ENCODE measurements at places on chromosomes 3 and 15. TPM values are rescaled to one million over a fixed set of nuclear protein-coding genes. Genes with fewer than 3 reads are reported as not detected.

The SLC28A1 gene
- 27.8 TPM for polyA plus RNA-seq

DNA sequence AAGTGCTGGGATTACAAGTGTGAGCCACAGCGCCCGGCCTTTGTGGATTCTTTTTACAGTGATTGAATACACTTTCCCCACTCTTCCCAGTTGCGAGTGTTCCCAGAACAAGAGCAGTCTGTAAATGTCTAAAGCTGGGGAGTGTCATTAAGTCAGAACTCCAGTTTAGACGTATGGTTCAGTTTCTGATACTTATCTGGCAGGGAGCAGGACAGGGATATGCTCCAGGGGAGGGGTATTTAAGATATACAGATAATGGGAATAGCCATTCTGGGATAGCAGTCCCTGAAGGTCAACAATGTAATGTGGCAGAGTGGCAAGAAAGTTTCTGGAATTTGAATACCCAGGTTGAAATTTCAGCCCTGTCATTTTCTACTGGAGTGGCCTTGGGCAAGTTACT is 164.1 kb downstream of the SSR3 start:
- H3K27ac ChIP-seq: no peak overlapping the region
- no peak for DNase-seq
- H3K36me3 ChIP-seq: no peaks in the 10 kb centered on the region
- H3K27me3 ChIP-seq: no peaks in the 10 kb centered on the region
- no peaks in the 10 kb centered on the region for H3K4me1 ChIP-seq
- no peak overlapping the region for H3K4me3 ChIP-seq

GRCh38 chr15:37097144-37097919 is 3.0 kb downstream of the MEIS2 start:
- no peak for DNase-seq
- H3K4me3 ChIP-seq: peak overlapping the region; percentile 87
- peaks cover 2% of the 10 kb centered on the region for H3K36me3 ChIP-seq
- no peaks in the 10 kb centered on the region for H3K4me1 ChIP-seq
- H3K27ac ChIP-seq: peak overlapping the region; percentile 43
- H3K27me3 ChIP-seq: peaks cover 7% of the 10 kb centered on the region

DNA sequence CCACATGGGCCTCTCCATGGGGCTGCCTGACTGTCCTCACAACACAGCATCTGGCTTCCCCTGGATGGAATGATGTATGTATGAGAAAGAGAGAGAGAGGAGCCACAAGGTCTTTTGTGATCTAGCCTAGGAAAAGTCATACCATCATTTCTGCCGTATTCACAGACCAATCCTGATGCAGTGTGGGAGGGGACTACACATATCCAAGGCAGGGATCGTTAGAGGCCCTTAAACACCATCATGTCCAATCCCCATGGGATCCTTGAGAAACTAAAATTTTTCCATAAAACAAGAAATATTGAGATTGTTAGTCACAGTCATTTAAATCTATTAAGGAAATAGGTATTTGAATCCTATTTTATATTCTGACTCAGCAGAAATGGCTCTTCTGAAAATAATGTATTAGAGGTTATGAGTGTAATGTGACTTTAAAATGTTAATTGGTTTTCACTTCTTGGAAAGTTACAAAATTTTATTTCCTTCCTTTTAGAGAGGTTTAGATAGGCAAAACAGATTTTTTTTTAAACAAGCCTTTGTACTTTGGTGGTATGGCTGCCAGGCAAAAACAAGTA is 65.1 kb upstream of the TSC22D2 start:
- DNase-seq: no peak
- H3K4me1 ChIP-seq: no peaks in the 10 kb centered on the region
- no peak overlapping the region for H3K27ac ChIP-seq
- H3K27me3 ChIP-seq: no peaks in the 10 kb centered on the region

GRCh38 chr3:134663721-134664456 is 13.1 kb upstream of the KY start:
- no peak overlapping the region for H3K27ac ChIP-seq
- no peaks in the 10 kb centered on the region for H3K36me3 ChIP-seq
- H3K4me1 ChIP-seq: no peaks in the 10 kb centered on the region
- H3K27me3 ChIP-seq: no peaks in the 10 kb centered on the region

GRCh38 chr3:49352890-49353421 is 5.2 kb downstream of the GPX1 start:
- no peak overlapping the region for H3K4me3 ChIP-seq
- no peak for DNase-seq
- H3K4me1 ChIP-seq: no peaks in the 10 kb centered on the region
- peak overlapping the region; percentile 81 for H3K27ac ChIP-seq

- DNase-seq: peak; percentile 51
- peak overlapping the region; percentile 66 for H3K27ac ChIP-seq
- peaks cover 5% of the 10 kb centered on the region for H3K4me1 ChIP-seq
- no peaks in the 10 kb centered on the region for H3K36me3 ChIP-seq
- no peaks in the 10 kb centered on the region for H3K27me3 ChIP-seq
- H3K4me3 ChIP-seq: peak overlapping the region; percentile 53
Measured at GRCh38 chr15:31440754-31441311, 114.2 kb downstream of the KLF13 start.

GRCh38 chr3:13710251-13710650 is 161.3 kb downstream of the FBLN2 start:
- H3K27ac ChIP-seq: no peak overlapping the region
- H3K27me3 ChIP-seq: peaks cover 3% of the 10 kb centered on the region
- H3K4me1 ChIP-seq: no peaks in the 10 kb centered on the region
- no peak for DNase-seq

GRCh38 chr3:84194029-84194428 is 764.8 kb upstream of the CADM2 start:
- no peaks in the 10 kb centered on the region for H3K4me1 ChIP-seq
- H3K27ac ChIP-seq: no peak overlapping the region
- H3K27me3 ChIP-seq: no peaks in the 10 kb centered on the region
- H3K36me3 ChIP-seq: no peaks in the 10 kb centered on the region
- H3K4me3 ChIP-seq: no peak overlapping the region
- DNase-seq: no peak

GRCh38 chr3:194287977-194288706 is 63.0 kb downstream of the CPN2 start:
- H3K4me3 ChIP-seq: no peak overlapping the region
- no peak for DNase-seq
- peaks cover 2% of the 10 kb centered on the region for H3K27me3 ChIP-seq
- no peak overlapping the region for H3K27ac ChIP-seq
- H3K36me3 ChIP-seq: no peaks in the 10 kb centered on the region
- no peaks in the 10 kb centered on the region for H3K4me1 ChIP-seq

- no peak overlapping the region for H3K4me3 ChIP-seq
- no peaks in the 10 kb centered on the region for H3K36me3 ChIP-seq
- no peak overlapping the region for H3K27ac ChIP-seq
- H3K4me1 ChIP-seq: no peaks in the 10 kb centered on the region
- no peaks in the 10 kb centered on the region for H3K27me3 ChIP-seq
Measured at GRCh38 chr3:190926619-190927018, 64.1 kb upstream of the GMNC start.

GRCh38 chr3:194067949-194068362 is 68.0 kb upstream of the HES1 start:
- H3K4me3 ChIP-seq: no peak overlapping the region
- H3K4me1 ChIP-seq: peaks cover 5% of the 10 kb centered on the region
- H3K27ac ChIP-seq: no peak overlapping the region
- H3K27me3 ChIP-seq: no peaks in the 10 kb centered on the region
- H3K36me3 ChIP-seq: no peaks in the 10 kb centered on the region

DNA sequence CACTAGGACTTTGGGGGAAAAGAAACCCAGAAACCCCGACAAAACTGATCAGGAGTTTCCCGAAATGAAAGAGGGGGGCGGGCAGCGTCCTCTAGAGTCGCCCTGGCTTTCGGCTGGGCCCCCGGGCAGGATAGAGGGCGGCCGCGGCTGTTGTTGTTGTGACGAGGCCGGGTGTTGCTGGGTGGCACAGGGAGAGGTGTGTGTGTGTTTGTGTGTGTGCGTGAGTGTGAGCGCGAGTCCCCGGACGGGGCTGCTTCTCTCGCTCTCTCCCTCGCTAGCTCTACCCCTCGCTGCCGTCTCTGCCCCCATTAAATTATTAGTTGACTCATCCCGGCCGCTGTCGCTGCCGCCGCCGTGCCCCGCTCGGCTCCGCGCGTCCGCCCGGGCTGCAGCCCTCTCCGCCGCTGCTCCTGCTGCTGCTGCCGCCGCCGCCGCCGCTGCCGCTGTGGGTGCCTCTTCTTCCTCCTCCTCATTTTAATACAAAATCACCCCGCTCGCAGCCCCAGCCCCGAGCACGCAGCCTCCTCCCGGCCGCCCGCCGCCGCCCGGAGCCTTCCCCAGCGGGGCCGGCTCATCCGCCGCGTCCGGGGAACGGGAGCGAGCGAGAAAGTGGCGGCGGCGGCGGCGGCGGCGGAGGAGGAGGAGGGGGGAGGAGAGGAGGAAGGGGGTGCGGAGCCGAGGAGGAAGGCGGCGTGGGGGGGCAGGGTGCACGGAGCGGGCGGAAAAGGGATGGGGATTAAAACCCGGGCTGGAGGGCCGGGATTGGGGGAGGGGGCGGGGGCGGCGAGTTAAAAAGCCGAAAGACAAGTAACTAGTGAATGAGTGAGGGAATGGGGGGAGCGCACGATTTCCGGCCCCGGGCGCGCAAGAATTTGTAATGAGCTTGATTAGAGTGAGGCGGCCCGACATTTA is at the start of gene SATB1:
Gene SATB1 (minus strand): TSS at position 611 of the 912 bp plus-strand sequence. CDS start 4,372 bp downstream, outside the sequence.
- H3K27me3 ChIP-seq: no peaks in the 10 kb centered on the region
- H3K4me1 ChIP-seq: no peaks in the 10 kb centered on the region
- peak within 1 kb of the TSS; percentile 99 for H3K4me3 ChIP-seq
- peaks cover 5% of the 10 kb centered on the region for H3K36me3 ChIP-seq

DNA sequence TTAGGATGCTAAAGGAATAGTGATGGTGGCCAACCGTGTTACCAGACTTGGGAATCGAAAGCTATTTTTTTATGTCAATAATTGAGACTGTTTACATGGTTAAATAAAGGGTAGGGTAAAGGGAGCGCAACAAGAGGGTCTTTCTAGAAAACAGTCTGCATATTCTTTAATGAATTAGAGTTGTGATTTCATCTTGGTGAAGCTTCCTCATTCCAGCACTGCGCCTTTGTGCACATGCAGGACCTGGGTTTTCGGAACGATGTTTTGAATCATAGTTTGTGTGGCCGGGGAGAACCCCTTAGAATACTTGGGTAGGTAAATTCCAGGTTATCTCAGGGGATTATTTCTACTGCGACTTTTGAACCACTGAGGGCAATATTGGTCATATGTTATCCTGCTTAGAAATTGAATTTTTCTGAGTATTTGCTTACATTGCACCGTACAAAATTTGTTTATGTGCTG is 1.3 kb downstream of the PIK3CA start:
- H3K27me3 ChIP-seq: no peaks in the 10 kb centered on the region
- peak overlapping the region; percentile 95 for H3K27ac ChIP-seq
- H3K4me3 ChIP-seq: peak overlapping the region; percentile 80
- H3K36me3 ChIP-seq: no peaks in the 10 kb centered on the region
- H3K4me1 ChIP-seq: peaks cover 4% of the 10 kb centered on the region
- no peak for DNase-seq

DNA sequence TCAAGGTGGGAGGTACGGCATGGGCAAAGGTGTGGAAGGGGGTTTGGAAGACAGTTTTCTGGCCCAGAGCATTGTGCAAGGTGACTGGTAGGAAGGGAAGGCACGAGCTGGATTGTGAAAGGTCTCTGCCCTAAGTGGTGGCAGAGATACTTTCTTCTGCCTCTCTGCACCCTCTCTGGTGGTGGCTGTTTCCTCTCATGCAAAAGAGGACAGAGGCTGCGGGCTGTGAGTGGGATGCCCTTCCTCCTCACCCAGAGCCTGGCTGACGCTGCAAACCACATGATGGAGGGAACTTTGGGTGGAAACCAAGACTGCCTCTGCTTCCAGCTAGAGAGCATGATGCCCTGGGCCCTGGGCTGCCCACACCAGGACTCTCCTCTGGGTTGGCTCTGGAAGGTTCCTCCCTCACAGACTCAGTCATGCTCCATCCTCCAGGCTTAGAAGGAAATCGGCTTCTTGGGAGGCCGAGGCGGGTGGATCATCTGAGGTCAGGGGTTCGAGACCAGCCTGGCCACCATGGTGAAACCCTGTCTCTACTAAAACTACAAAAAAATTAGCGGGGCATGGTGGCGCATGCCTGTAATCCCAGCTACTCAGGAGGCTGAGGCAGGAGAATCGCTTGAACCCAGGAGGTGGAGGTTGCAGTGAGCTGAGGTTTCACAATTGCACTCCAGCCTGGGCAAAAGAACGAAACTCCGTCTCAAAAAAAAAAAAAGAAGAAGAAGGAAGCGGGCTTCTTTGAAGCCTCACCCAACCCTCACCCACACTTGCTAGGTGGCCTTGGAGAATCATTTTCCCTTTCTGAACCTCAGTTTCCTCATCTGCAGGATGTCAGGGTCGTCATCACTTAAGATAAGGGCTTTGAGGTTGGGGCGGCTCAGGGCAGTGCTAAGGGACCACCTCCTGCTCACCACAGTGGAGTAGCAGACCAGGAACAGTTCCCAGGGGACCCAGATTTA is 8.3 kb downstream of the PSTPIP1 start:
- no peak overlapping the region for H3K4me3 ChIP-seq
- no peaks in the 10 kb centered on the region for H3K4me1 ChIP-seq
- DNase-seq: peak; percentile 42
- no peaks in the 10 kb centered on the region for H3K36me3 ChIP-seq
- no peak overlapping the region for H3K27ac ChIP-seq
- H3K27me3 ChIP-seq: no peaks in the 10 kb centered on the region

GRCh38 chr3:186790261-186790981 is 7.0 kb downstream of the EIF4A2 start:
- no peaks in the 10 kb centered on the region for H3K4me1 ChIP-seq
- no peak overlapping the region for H3K4me3 ChIP-seq
- H3K36me3 ChIP-seq: peaks cover 30% of the 10 kb centered on the region
- DNase-seq: no peak
- peak overlapping the region; percentile 54 for H3K27ac ChIP-seq

DNA sequence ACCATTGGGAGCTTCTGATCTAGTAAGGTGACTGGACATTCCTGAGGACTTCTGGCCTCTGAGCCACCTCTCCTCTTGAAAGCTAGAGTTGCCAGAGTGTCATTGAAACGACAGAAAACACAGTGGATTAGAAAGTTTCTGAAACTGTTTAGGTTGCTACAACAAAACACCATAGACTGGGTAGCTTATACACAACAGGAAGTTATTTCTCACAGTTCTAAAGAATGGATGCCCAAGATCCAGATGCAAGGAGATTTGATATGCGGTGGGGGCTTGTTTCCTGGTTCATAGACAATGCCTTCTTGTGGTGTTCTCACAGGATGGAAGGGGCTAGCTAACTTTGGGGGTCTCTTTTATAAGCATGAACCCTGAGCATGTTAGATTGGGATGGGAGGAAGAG is 43.3 kb upstream of the ZNF385D start:
- no peak overlapping the region for H3K27ac ChIP-seq
- H3K4me3 ChIP-seq: no peak overlapping the region
- no peak for DNase-seq
- H3K36me3 ChIP-seq: no peaks in the 10 kb centered on the region

Data from small intestine (tissue), 16 donors.